ENCODE measurements at places on chromosomes 3 and 15.

DNA sequence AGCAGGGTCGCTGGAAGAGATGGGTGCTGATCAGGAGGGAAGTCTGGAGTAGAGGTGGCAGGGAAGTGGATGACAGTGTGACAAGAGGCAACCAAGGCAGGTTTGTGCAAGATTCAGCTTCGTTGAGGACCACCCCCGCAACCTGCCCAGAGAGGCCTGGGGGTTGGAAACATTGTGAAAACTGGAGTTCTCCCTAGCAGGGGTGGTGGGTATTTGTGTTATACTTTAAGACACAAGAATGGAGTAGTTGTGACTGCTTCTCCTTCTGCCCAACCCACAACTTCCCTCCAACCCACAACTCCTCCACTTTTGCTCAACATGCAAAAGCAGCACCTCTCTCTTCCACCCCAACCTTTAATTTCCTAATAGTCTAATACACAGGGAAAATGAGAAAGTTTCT, 8.6 kb upstream of the ARNT2 start:
- DNase-seq: no peak

DNA sequence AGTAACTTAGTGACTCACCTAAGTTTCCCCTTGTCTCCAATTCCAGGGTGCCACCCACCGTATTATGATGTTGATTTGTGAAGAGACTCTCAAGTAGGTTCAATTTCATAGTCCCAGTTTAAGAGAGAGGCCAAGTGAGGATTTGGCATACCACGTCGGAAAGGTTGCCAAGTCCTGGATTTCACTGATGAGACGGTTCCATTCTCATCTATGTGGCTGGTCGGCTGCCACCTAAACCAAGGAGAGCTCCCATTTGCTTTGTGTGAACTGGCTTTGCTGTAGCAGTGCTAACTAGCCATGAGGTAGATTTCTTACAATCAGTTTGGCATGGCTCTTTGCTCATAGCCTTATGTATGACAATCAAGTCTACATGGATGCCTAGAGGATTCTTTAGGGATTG, 653.6 kb downstream of the NLGN1 start:
- no peak for DNase-seq

- DNase-seq: no peak
Observed at GRCh38 chr15:31438601-31439265, 112.1 kb downstream of the KLF13 start.

- no peak for DNase-seq
Observed at GRCh38 chr3:171204942-171205341, 178.4 kb upstream of the SLC2A2 start.

- DNase-seq: no peak
Observed at GRCh38 chr3:114439284-114439683, 145.5 kb downstream of the TIGIT start.

DNA sequence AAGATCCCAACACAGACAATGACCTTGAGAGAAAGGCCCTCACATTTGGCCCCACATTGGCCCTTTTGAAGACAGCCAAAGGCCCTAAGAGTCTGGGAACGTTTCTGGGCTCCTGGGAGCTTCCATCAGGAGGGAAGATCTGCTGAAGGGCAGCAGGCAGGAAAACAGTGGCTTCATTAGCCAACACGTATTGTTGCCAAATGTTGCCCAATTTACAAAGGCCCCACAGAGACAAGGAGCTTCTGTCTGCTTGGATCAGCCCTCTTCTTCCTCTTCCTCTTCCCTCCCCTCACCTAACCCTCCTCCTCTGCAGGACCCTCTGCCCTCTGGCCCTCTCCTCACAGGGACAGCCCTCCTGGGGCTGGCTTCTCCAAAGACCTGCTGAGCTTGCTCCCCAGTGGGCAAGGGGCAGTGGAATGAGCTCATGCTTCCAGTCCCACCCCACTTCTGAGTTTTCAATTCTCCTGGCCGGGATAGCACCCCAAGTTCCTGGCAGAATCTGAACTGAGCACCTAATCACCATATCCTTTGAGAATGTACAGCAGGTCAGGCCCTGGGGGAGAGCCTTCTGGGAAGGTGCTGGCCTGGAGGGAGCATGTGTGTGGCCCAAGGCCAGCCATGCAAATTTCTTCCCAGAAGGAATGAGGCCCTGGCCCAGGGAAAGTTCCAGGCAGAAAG, 5.1 kb upstream of the LTF start:
- no peak for DNase-seq

DNA sequence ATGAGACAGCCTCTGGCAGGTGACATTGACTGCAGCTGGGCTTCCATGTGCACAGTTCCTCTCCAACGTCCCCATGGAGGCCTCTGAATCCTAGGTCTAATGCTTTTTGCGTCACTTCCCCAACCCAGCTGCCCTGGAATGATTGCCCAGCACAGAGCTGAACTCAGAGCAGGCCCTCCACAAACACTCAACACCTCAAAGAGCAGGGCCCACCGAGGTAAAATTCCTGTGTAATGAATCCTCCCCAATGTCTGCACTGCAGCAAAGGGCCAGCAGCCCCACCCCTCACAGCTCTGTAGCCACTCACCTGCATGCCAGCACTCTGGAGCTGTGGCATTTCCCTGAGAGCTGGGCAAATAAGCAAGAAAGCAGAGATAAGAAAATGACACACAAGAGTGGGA, 42.6 kb upstream of the DUSP7 start:
- DNase-seq: no peak

- DNase-seq: no peak
Observed at GRCh38 chr15:81807806-81808205, 238.0 kb downstream of the MEX3B start.

DNA sequence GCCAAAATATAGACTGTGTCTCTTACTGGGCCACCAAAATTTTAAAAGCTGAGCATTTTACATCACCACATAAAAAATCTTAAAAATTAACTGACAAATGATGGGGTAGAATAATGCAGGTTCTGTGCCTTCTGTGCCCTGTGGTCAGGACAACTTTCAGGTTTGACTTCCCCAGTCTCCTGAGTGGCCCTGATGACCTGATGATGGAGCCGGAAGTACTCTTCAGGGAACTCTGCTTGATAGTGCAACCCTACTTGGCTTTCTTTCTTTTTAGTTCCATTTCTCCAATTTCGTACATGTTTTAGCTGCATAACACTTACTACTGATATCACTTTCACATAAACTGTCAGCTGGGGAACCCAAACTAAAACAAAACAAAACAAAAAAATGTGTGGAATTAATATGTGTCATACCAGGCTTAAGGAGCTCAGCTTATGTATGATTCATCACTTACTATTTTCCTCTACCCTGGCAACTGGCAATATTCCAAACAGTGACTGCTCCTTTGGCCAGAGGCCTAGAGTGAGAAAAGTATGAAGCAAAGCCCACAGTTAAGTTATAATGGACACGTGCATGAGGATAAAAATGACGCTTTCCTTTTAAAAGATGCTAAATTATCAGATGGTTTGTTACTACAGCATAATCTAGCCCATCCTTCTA, 194.3 kb downstream of the BCHE start:
- DNase-seq: no peak

DNA sequence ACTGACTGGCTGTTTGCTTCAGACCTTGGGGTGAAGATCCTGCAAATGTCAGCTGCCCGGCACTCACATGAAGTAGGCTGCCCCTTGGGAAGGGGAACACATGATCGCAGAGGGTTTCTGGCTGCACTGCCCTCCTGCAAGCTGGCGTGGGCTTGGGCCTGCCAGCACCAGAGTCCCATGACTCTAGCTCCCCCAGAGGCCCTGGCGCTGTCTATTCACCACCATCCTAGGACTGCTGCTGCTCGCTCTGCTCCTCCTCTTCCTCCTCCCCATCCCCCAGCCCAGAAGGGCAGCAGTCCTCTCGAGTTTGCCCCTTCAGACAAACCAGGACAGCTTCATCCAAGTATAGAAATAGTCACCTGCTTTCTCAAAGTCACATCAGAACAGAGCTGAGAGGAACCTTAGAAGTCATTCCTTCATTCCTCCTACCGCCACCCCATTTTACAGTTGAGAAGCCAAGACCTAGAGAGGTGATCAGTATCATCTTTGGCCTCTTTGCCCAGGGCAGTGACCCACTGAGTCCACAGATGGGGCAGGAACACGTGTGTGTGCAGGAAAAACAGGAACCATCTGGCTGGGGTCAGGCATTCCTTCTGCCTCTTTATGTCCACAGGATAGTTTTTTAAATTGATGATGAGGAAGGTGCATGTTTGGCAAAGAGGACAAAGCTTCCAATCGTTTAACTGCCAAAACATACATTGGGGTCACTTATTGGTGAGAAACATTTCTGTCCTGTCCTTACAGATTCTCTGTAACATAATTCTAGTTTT, 13.2 kb downstream of the DPH3 start:
- no peak for DNase-seq

GRCh38 chr3:88195951-88196434, 46.2 kb downstream of the C3orf38 start:
- no peak for DNase-seq

GRCh38 chr3:197801891-197802778, 11.1 kb downstream of the LRCH3 start:
- DNase-seq: no peak

GRCh38 chr3:51389423-51390183, 1.5 kb upstream of the RBM15B start:
- DNase-seq: no peak

DNA sequence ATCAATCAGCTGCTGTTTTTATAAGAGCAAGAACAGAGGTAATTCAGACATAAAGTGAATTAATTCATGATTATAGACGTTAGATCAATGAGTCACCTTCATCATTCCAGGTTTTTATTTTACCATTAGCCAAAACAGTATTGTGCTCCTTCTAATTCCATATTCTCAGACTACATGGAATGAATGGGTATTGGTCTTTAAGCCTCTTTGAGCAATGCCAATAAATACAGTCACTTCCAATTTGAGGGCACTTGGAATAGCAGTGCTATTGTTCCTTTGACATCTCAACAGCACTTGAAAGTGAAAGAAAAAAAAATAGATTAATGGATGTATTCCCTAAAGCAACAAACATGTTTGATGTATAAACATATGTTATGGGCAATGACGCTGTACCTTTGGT, 830.9 kb upstream of the CFAP20DC start:
- DNase-seq: no peak

DNA sequence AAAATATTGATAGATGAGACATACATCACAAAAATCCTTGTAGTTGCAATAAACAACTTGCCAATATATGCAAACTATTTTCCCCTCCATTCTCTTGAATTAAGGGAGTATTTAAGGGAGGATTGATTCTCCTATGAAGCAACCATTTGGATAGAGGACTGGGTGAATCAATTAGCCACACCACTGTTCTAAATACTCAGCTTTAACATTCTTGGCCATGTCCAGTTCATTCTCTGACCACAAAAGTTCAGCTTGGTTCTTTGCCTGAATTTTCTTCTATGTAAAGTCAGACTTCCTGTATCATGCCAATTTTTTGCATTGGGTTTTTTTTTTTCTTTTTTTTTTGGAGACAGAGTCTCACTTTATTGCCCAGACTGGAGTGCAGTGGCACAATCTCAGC, 15.8 kb upstream of the SEC11A start:
- no peak for DNase-seq

- DNase-seq: no peak
Observed at GRCh38 chr3:116000311-116000710, 377.0 kb downstream of the GAP43 start.

GRCh38 chr15:42732095-42732827, 4.7 kb downstream of the CDAN1 start:
- no peak for DNase-seq

DNA sequence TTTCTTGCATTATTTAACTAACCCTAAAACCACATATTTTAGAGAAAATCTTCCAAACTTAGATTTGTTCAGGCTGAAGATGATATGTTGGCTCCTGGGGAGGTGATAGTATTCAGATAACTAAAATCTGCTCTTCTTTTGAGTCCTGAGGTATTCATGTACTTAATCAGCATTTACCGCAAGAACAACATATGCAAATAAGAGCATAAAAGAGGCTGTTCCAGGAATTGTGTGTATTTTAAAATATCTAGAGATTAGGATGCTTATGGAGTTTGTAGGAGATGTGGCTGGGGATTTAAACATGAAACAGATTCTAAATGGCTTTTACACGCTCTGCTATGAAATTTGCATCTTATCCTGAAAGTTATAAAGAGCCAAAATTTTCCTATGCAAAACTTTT, 298.2 kb downstream of the EPHA3 start:
- no peak for DNase-seq

DNA sequence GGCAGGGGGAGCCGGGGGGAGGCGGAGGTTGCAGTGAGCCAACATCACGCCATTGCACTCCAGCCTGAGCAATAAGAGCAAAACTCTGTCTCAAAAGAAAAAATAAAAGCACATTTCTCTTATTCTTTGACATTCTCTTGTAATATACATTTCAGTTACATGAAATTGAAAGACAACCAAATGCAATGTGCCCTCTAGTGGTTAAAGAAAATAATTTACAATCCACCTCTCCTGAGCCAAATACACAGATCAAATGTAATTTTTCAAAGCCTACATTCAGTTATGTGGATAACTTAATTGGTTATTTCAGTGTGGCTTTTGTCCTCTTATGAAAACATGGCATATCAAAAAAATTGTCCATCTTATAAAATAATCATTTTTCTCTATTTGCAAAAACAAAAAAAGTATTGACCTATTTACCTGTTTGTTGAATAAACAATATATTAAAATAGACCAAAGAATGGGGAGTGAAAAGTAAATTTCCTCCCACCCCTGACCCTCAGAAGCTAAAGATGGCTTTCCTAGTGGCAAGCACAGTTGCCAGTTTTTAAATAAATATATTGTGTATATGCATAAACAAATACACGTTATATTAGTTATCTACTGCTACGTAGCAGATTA, 14.2 kb upstream of the U2SURP start:
- no peak for DNase-seq
